ENCODE measurements at places on chromosomes 12 and 14.

DNA sequence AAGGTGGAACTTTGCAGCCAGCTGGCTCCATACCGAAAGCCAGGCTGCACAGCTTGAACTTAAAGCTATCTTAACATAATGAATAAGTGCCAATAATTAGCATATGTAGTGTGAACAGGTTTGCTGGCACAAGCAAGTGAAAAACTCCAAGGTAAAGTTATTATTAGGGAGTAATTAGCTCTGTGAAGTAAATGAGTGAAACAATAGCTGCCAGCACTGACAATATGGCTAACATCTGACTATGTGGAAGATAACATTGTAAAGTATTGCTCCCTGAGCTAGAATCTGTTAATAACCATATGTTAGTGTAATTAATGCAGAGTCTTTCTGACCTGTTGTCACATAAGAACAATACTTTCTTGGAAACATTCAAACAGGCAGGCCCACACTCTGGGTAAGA is 246.4 kb downstream of the SOX5 start:
- no peak for DNase-seq

GRCh38 chr14:24960816-24961215 is 89.1 kb downstream of the STXBP6 start:
- no peak for DNase-seq

- DNase-seq: peak; percentile 88
Measured at GRCh38 chr12:54352891-54353874, 11.1 kb downstream of the GPR84 start.

DNA sequence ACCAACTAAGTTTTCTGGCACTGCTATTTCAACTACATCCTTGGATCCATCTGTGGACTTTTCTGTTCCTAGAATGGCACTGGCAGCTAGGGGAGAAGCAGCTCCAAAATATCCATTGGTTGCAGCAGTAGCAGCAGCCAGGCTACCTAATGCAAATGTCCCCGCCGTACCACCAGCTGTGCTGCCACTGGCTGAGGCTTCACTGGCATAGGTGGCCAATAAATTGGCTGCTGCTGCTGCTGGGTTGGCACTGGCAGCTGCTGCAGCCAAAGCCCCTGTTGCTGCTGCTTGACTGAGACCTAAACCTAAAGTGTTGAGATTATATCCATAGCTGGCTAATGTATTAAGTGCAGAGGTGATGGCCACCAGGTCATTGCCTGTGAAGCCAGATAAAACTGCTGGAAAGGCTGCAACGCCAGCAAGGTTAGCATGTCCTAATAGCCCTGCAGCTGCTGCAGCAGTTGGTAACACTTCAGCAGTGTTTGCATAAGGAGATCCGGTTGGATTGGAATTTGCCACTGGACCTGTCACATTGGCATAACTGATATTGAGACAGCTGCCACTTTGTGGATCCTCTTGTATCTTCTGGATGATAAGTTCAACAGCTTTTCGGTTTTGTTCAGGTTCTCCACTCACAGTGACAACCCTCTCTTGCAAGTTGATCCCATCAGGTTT is 149.5 kb downstream of the NOVA1 start:
- DNase-seq: peak; percentile 40

DNA sequence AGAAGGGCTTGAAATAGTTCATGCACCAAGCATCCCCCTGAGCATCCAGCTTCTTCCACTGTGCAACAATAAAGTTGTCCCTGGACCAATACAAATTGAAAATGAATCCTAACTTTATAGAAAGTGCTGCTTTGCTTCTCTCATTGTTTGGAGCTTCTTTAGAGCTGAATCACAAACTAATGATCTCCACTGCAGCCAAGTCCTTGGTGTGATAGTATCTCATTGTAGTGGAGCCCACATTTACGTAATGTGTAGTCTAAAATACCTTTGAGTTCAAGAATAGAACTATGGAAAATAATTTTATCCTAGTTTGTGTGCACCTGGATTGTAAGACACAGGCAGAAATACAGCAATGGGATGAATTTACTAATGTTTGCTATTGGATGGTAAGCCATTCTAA is 319.9 kb downstream of the EGLN3 start:
- no peak for DNase-seq

DNA sequence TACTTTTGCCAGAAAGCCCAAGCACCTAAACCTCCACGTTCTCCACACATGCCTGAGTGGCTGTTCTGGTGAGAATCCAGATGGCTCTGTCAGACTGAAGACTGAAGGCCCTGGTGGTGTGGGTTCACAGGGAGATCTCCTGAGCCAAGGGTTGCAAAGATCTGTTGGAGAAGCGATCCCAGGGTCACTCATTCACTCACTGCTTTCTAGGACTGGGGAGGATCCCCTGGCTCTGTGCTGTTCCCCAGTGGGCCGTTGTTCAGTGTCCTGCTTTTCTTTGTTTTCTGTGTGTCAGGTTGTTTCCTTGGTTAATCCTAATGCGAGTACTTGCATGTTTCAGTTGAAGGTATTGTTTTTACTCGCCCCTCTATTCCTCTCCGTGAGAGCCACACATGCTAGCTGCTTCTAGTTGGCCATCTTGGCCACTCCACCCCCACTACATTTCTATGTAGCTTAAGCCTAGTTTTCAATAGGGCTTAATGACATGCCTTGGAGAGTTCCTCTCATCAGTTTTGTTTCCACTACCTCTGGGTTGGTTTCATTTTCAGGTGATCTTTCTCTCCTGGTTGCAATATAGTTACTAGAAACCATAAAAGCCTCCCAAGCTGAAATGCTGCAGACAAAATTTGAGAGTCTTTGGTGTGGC is 144.5 kb upstream of the SLC38A2 start:
- DNase-seq: no peak

DNA sequence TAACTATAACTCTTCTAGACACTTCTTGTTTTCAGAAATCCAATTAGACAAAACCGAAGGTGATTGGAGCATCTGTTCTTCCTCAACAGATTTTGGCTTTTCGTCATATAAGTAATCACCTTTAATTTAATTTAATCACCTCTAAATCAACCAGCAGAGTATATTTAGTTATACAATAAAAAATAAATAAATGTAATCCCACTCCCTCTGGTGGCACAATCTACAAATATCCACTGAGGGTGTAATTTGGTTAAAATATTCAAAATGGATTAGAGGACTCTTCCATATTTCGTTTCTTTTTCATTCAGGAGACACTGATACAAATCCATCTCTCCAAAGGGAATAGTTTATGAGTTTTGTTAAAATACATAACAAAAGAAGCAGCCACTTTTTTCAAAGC is 18.3 kb upstream of the SLC35F4 start:
- DNase-seq: peak; percentile 75

- no peak for DNase-seq
Measured at GRCh38 chr14:101478096-101478495, 83.2 kb upstream of the DIO3 start.

All from NCI-H2081 (cell line).